ENCODE measurements at places on chromosomes 6 and 20.

DNA sequence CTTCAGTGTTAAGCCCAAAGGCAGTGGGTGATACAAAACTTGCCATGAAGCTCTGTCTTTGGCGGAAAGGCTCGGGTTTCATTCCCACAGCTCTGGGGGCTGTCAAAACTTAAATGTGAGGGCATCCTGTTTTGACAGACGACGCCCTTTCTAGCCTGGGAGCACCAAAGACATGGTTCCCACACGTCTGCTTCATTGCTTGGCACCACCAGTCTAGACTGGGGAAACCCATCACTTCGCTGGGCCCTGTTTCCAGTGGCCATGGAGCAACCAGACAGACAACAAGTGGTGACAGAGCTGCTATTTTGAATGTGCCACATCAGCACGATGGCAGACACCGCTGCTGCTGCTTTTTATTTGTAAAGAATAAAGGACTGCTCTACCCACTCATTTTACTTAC, 127.5 kb downstream of the SASH1 start:
- DNase-seq = no peak

DNA sequence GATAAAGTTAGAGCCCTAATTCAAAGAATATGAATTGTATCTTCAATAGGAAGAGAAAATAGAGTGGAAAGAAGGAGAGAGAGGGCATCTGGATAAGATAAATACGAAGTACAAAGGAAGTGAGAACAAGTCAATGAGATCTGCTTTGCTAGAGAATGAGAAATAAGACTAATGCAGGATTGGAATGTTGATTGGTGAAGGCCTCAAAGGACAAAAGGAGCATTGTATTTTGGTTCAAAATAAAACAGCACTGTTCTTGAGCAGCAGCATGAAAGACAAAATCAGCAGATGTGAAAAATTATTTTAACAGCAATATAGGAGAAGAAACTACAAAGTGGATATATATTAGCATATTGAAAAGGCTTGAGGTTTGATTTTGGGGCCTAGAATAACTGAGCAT, 5.1 kb upstream of the TMEM244 start:
- no peak for DNase-seq

DNA sequence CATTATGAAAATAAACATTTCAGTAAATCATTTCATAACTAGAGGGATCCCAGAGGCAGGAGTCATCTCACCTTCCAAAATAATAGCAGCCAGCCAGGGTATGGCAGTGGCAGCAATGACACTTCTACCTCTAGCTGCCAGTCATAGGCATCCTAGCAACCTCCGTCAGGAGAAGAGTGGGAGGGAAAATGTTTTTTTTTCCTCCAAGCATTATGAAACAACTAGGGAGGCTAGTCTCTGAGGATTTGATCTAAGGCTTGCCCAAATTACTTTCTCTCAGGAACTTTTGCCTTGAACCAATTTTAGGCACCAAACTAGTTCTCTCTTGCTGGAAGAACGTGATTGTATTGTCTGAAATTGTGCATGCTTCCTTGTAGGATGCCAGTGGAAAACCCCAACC, 208.7 kb upstream of the PREP start:
- no peak for DNase-seq

GRCh38 chr20:45649312-45649863, 18.3 kb upstream of the WFDC9 start:
- DNase-seq = no peak

DNA sequence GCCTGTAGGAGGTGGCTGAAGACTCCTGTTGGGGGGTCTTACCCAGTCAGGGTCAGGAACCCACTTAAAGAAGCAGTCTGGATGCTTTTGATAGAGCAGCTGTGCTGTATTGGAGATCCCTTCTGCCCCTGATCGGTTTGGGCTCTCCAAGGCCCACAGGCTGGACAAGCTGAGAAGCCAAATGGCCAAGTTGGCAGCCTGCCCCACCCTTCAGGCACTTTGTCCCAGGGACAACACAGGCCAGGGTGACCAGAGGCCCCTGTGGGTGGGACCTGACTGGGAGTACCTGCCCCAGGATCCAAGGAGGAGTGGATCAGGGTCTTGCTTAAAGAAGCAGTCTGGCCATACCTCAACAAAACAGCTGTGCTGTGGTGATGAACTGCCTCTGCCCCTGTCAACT, 48.4 kb downstream of the ZC2HC1B start:
- DNase-seq = no peak

DNA sequence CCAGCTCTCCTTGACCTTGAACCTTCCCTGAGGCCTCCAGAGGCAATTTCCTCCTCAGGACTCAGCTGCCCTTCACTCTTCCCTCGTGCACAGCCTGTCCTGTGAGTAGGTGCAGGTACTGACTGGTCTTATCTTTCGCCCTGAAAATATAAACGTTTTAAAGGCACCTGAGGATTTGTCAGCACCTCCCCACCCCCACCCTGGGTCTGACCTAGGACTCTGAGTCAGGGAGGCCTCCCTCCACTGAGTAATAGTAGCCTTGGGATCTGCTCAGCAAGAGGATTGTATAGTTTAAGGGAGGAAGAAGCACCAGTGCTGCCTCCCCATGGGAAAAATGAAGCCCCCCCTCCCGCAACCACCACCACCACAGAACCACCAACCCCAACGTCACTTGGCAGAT, 54.6 kb downstream of the PPARD start:
- DNase-seq = peak; percentile 10

- DNase-seq = peak; percentile 95
Observed at GRCh38 chr6:169034516-169035167, 219.0 kb downstream of the THBS2 start.

DNA sequence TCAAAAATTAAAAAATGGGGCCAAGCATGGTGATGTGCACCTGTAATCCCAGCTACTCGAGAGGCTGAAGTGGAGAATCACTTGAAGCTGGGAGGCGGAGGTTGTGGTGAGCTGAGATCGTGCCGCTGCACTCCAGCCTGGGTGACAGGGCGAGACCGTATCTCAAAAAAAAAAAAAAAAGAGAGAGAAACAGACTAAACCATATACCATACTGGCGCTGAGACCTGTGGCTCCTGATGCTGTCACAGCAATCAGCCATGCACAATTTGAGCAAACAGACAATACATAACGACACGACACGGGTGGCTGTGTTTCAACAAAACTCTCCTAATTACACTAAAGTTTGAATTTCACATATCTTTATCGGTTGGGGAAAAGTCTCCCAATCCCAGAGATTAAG, 14.9 kb upstream of the CBFA2T2 start:
- DNase-seq = no peak

GRCh38 chr6:76684875-76685274, 612.4 kb upstream of the IMPG1 start:
- DNase-seq = no peak

- no peak for DNase-seq
Observed at GRCh38 chr6:129853996-129854711, 7.0 kb downstream of the TMEM244 start.

DNA sequence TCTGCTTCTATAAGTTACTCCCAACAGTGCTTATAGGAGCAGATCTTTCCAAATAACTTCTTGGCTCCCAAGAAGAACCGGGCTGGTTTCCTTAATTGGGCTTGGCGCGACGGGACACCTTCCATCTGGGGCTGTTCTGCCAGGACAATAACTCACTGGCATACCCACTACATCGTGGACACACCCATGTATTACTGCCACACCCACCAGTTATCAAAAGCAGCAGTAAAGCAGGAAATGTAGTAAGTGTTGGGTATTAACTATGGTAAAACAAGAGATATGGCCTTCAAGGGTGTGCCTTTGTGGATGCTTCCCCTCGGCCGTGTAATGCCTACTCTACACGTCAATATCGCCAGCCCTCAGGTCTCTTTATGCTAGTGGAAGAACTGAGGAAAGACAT, 24.7 kb downstream of the CNKSR3 start:
- no peak for DNase-seq

DNA sequence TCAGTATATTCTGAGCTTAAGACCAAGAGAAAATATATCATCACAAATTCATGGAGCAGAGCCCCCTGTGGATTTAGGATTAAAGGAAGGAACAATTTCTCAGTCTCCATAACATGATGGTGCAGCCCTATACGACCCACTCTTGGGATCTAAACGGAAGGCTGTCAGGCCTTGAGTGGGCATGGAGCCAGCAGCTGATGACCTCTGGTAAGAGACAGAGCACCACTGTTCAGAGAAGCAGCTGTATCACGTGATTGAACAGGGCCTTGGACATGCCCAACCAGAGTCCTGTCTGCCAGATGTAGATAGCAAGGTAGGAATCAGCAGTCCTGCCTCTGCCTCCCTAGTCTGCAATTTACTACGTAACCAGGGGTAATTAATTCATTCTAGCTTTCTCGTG, 259.4 kb upstream of the POU3F2 start:
- DNase-seq = no peak

DNA sequence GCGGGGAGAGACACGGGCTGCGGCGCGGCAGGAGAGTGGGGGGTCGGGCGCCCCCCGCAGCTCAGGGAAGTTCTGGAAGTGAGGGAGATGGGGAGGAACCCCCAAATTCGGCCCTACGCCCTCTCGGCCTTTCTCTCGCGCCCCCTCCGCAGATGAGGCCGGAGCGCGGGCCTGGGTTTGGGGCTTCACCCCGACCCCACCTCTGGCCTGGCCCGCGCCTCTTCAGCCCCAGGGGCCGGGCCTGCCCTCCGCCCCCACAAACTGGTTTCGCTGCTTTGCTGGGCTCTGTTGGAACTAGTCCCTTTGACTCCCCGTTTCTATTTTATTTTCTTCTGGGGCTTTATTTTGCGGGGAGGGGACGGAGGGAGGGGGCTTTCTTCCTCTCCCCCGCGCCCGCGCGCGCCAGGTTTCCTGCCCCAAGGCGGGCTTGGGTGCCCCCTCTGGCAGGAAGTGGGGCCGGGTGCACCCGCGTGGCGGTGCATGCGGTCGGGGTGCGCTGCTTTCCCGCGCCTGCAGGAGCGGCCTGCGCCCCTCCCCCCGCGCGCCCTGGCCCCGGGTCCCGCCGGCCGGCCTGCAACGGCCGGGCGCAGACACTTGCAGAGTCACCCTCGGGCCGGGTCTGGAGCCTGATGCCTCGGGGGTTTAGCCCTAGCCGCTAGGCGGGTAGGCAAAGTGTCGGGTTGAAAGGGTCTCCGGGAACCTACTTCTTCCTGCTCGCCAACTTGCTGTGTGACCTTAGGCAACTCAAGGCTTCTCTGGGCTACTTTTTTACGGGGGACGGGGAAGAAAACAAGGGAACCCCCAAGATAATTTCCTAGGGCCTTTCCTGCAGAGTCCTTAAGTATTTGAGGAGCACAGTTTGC, 1.3 kb downstream of the HMGA1 start:
- no peak for DNase-seq

- DNase-seq = no peak
Observed at GRCh38 chr20:11271920-11272594, 598.3 kb upstream of the JAG1 start.

- DNase-seq = no peak
Observed at GRCh38 chr20:12395353-12395752, 477.7 kb downstream of the BTBD3 start.

DNA sequence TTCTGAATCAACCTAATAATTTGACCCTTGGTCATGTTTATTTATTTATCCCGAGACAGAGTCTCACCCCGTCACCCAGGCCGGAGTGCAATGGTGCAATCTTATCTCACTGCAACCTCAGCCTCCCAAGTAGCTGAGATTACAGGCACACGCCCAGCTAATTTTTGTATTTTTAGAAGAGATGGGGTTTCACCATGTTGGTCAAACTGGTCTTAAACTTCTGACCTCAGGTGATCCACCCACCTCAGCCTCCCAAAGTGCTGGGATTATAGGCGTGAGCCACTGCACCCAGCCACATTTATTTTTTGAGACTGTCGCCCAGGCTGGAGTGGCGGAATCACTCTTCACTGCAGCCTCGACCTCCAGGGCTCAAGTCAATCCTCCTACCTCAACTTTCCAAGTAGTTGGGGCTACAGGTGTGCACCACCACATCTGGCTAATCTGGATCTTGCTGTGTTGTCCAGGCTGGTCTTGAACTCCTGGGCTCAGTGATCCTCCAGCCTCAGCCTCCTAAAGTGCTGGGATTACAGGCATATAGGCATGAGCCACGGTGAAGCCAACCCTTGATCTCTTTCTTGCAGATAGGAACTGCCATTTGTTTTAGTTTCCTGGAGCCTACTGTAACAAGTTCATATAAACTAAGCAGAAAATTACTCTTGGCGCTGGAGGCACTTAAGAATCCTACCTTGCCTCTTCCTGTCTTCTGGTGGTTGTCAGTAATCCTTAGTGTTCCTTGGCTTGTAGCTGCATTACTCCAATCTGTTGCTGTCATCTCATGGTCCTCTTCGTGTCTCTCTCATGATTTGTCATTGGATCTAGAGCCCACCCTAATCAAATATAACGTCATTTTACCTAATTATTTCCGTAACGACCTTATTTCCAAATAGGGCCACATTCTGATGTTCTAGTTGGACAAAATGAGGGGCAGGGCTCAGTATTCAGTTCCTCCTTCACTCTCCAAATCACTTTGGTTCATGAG, 2.3 kb downstream of the RPS18 start:
- DNase-seq = no peak

GRCh38 chr6:6305575-6305974, 14.9 kb downstream of the F13A1 start:
- no peak for DNase-seq

DNA sequence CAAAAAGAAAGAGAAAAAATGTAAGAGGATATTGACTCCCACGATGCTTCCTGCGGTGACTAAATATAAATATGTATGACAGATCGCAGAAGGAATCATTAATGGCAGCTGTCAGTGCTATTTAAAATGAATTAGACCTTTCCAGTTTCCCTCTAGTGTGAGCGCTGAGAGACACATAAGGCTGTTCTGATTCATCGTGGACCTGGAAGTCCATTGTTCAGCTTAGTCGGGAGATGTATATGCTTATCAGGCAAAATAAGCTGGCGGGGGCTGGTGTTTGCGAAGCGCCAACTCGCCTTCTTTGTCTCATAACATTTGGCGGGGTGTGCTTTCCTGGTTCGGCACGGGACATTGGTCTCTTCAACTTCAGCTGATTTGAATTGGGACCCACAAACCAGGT, 95.4 kb downstream of the CDH4 start:
- no peak for DNase-seq

DNA sequence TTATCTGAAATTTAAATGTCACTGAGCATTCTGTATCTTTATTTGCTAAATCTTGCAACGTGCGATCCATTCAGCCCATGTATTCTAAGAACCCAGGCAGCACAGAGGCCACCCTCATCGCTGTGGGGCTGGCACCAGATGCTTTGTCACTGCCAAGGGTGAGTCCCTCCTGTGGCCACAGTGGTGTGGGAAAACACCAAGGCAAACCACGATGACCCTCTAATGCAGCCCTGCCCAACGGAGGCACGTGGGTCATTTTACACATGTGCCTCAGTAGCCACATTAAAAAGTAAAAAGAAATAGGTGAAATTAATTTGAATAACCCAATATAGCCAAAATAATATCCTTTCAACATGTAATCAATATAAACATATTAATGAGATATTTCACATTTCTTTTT, 221.7 kb downstream of the UNC5CL start:
- no peak for DNase-seq

DNA sequence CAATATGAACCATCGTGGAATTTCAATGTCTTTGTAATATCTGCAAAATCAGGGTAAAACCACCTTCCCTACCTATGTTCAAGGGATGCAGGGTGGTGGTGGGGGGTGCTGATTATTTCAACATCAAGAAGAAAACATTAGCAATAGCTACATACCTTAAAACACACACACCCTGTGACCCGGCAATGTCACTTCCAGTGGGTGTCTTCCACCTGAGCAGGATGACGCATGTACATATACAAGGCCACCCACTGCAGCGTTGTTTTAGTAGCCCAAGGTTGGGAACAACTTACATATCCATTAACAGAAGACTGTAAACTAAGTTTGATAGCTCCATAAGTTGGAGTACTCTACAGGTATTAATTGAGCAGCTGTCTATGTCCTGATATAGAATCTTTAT, 62.6 kb upstream of the SIRPG start:
- no peak for DNase-seq

GRCh38 chr6:18829272-18829870, 442.2 kb downstream of the RNF144B start:
- DNase-seq = no peak

Measured in AG10803 (cell line).